ENCODE measurements at places on chromosomes 2 and 18. TPM values are rescaled to one million over a fixed set of nuclear protein-coding genes. Genes with fewer than 3 reads are reported as not detected.

DNA sequence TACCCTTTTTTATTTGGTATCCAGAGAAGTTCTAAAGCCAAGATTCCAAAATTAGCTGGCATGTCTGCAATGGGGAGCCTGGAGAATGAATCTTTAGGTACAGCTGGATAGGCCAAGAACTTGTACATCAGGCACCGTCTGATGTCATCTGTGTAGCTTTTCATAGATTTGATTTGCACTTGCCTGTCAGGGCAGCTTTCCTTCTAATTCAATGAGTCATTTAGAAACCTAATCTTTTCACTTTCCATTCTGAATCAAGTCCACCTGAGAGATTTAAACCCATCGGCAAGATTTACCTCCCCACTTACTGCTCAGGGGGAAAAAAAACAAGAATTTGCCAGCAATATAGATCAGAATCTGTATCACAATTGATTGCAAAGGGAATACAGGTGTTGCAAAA lies 60.9 kb upstream of the ACAA2 start:
- DNase-seq: no peak
- H3K4me1 ChIP-seq: no peaks in the 10 kb centered on the region
- no peak overlapping the region for H3K27ac ChIP-seq
- H3K4me3 ChIP-seq: no peak overlapping the region

DNA sequence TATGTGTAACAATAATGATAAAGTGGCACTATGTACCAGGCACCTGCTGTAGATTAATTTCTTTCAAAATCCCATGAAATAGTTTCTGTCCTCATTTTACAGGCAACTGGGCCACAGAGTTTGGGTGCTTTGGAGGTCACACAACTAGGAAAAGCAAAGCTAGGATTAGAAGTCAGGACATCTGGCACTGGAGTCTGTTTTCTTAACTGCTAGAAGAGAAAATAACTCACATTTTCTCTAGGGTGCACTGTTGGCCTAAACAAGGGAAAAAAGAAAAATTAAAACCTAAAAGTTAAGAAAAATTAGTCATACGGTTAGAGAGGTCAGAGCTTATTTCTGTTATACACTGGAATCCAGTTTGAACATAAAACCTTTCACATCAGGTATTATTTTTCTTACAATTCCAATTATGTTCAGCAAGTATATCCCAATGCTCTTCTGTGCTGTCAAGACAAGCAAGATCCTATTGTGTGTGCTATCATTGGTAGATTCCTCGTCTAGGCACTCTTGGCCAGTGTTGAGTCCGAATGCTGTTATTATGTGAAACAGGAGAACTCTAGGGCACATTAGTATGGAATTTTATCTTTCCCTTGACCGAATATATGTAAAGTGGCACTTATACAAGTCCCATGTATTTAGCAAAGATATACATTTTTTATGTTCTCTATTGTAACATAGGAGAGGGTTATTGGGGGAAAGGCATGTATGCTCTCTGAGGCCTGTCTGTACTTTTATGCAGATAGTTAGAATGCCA lies 1.5 kb upstream of the OSGEPL1 start:
- H3K4me1 ChIP-seq: peaks cover 10% of the 10 kb centered on the region
- no peak overlapping the region for H3K27ac ChIP-seq
- no peaks in the 10 kb centered on the region for H3K27me3 ChIP-seq
- no peak overlapping the region for H3K4me3 ChIP-seq

DNA sequence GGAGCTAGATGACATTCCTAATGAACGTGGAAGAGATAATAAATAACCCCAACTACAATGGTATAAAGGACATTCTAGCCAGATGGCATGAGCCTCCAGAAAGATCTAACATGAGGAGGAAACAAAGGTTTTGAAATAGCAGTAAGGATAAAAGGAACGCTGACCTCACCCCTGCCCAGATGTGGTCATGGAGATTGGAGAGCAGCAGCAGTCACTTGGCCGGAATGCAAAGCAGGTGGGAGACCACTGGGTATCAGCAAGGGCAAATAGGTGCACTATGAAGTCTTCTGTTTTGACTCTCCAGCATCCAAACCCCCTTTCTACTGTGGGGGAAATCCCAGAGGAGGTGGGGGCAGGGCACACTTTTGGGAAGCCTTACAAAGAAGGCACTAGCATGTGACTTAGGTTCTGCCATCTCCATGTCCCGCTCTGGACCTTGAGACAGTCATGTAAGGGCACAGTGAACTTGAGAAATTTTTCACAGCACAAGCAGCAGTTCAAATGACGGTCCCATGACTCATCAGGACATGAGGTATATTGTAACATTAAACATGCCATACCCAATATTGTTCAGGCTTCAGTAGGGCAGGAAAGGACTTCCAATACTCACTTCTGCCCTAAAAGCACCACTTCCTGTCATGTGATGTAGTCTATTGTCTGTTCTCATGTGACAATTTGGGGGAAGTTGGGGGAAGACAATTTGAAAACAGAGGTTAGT lies 55.2 kb downstream of the METTL4 start:
- H3K36me3 ChIP-seq: no peaks in the 10 kb centered on the region
- H3K27me3 ChIP-seq: no peaks in the 10 kb centered on the region
- H3K4me1 ChIP-seq: peaks cover 10% of the 10 kb centered on the region
- no peak overlapping the region for H3K27ac ChIP-seq
- no peak overlapping the region for H3K4me3 ChIP-seq

GRCh38 chr2:55419233-55419678 lies 400 bp downstream of the CCDC88A start:
- H3K36me3 ChIP-seq: no peaks in the 10 kb centered on the region
- DNase-seq: no peak
- peak overlapping the region; percentile 81 for H3K27ac ChIP-seq
- H3K4me1 ChIP-seq: peaks cover 15% of the 10 kb centered on the region
- peak overlapping the region; percentile 86 for H3K4me3 ChIP-seq

DNA sequence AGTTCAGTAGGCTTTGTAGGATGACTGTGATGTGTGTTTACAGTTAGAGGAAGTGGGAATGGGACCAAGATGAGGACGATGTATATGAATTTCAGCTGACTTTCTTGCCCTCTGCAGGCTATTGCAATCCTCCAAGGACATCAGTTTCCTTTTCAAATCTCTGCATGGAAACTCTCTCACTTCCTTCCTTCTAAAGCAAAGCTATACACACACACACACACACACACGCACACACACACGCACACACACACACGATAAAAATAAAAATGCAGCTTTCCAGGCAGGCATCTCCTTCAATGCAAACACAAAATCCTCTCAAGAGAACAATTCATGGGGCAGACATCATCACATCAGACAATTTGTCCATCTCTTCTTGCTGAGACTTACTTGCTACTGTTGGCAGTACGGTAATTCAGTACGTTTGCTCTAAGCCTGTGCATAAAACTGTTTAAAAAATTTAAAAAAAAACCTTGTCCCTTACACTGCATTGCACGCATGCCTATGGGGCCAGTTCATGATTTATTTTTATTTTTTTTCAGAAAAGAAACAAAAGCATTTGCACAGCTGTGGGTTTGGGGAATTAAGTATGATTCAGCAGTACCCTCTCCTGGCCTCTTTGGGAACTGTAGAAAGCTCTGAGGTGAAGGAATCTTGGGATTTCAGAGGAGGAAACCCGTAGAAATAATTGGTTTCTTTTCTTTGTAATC lies 27.1 kb upstream of the ICOS start:
- no peaks in the 10 kb centered on the region for H3K36me3 ChIP-seq

DNA sequence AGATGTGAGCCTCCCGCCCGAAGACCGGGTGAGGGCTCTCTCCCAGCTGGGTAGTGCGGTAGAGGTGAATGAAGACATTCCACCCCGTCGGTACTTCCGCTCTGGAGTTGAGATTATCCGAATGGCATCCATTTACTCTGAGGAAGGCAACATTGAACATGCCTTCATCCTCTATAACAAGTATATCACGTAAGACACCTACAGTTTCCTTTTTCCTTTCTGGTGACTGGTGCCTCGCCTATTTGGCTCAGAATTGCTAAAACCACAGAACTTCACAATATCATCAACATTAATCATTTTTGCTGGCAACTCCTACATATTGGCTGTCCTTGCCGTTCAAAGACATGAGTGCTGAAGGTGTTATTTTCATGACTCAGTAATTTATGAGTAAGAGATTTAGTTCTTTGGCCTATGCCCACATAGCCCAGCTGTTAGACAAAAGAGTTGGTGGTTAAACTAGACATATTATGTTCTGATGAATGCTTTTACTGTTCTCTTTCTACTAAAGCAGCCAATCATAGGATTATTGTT lies 2.2 kb downstream of the STAMBP start:
- H3K27me3 ChIP-seq: no peaks in the 10 kb centered on the region
- H3K36me3 ChIP-seq: no peaks in the 10 kb centered on the region
- H3K4me3 ChIP-seq: no peak overlapping the region
- H3K27ac ChIP-seq: peak overlapping the region; percentile 94

DNA sequence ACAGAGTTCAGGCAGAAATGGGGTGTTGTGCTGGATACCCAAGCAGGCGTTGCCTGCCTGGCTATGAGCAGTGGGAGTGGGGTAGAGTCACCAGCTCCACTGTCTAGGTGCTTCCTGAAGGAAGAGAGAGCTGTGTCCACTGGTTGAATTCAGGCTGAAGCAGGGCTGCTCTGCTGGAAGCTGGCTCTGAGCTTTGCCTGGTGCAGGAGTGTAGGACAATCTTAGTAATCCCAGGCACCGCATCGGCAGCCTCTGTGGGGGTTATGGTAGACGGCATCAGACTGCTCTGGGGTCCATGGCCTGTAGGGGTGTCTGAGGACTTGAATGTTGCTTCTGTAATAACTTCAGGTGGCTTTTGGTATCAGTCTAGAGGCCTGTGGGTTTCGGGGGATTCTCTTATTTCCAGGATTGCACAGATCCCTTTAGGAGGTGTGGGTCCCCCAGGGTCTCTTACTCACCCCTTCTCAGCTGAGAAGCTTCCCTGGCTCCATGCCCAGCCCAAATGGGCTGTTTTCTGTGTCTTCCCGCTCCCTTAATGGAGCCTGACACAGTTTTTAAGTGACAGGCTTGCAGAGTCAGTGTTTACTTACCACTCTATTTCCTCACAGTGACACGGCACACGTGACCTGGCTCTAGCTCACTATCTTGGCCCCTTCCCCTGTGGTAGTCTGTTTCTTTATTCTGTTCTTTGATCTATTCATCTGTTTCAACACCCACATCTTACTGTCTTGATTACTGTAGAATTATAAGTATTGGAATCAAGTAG lies 644.3 kb downstream of the CBLN2 start:
- no peak overlapping the region for H3K27ac ChIP-seq
- no peaks in the 10 kb centered on the region for H3K4me1 ChIP-seq
- H3K36me3 ChIP-seq: no peaks in the 10 kb centered on the region
- no peaks in the 10 kb centered on the region for H3K27me3 ChIP-seq
- H3K4me3 ChIP-seq: no peak overlapping the region
- DNase-seq: no peak

- DNase-seq: no peak
- no peaks in the 10 kb centered on the region for H3K27me3 ChIP-seq
- H3K4me1 ChIP-seq: no peaks in the 10 kb centered on the region
- no peak overlapping the region for H3K27ac ChIP-seq
- H3K4me3 ChIP-seq: no peak overlapping the region
Observed at GRCh38 chr2:71120195-71120594, 9.8 kb downstream of the MCEE start.

DNA sequence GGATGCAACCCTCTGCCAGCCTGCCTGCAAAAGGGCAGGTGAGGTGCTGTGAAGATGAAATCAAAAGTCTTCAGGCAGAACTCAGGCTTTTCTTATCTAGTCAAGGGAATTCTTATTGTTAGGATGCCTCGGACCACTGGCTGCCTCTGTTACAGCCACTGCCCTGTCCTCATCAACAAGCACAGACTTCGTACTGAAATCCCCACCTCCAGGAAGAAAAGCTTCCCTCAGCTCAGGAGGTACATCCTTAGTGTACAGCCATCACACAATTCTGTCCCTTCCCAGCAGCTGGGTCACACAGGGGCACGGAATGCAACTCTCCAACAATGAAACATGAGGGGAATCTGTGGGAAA lies 10.1 kb upstream of the RNU4ATAC start:
- no peak overlapping the region for H3K4me3 ChIP-seq
- H3K27ac ChIP-seq: no peak overlapping the region
- H3K36me3 ChIP-seq: peaks cover 32% of the 10 kb centered on the region
- no peak for DNase-seq
- H3K4me1 ChIP-seq: no peaks in the 10 kb centered on the region

DNA sequence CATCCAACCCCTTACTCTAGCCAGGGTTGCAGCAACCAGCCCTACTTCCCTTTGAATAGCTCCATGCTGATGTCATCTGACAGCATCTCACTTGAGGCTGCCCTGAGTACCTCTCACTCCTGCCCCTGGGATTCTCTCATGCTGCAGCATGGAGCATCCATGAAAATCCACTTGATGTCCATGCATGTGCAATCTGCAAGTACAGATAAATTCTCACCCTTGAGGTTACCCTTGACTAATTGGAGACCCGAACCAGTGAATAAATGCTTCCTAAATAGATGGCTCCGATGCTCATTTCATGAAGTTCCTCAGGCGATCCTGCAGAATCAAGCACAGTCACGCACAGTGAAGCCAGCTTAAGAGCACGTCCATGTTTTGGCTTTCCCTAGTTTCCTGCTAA lies 298.3 kb downstream of the RBM43 start:
- no peaks in the 10 kb centered on the region for H3K27me3 ChIP-seq
- no peak for DNase-seq
- H3K27ac ChIP-seq: no peak overlapping the region
- no peak overlapping the region for H3K4me3 ChIP-seq

- H3K27ac ChIP-seq: no peak overlapping the region
- no peaks in the 10 kb centered on the region for H3K4me1 ChIP-seq
- DNase-seq: no peak
Observed at GRCh38 chr2:148162871-148163270, 142.0 kb downstream of the MBD5 start.

- no peaks in the 10 kb centered on the region for H3K27me3 ChIP-seq
- no peaks in the 10 kb centered on the region for H3K4me1 ChIP-seq
- H3K36me3 ChIP-seq: no peaks in the 10 kb centered on the region
- no peak overlapping the region for H3K27ac ChIP-seq
Observed at GRCh38 chr18:10379522-10379921, 74.9 kb upstream of the APCDD1 start.

- no peaks in the 10 kb centered on the region for H3K36me3 ChIP-seq
- peaks cover 14% of the 10 kb centered on the region for H3K27me3 ChIP-seq
- no peak overlapping the region for H3K27ac ChIP-seq
- no peak for DNase-seq
Observed at GRCh38 chr2:95552911-95553310, 38.9 kb upstream of the TRIM43 start.

- peaks cover 15% of the 10 kb centered on the region for H3K4me1 ChIP-seq
- no peaks in the 10 kb centered on the region for H3K36me3 ChIP-seq
- H3K4me3 ChIP-seq: peak overlapping the region; percentile 2
- DNase-seq: no peak
Observed at GRCh38 chr2:28422908-28423741, 30.5 kb downstream of the FOSL2 start.

GRCh38 chr2:5905661-5906060 lies 213.5 kb downstream of the SOX11 start:
- no peaks in the 10 kb centered on the region for H3K4me1 ChIP-seq
- no peaks in the 10 kb centered on the region for H3K36me3 ChIP-seq
- H3K27ac ChIP-seq: no peak overlapping the region
- no peak overlapping the region for H3K4me3 ChIP-seq
- H3K27me3 ChIP-seq: no peaks in the 10 kb centered on the region

GRCh38 chr2:198499539-198499938 lies 695.1 kb downstream of the PLCL1 start:
- no peak overlapping the region for H3K4me3 ChIP-seq
- no peak overlapping the region for H3K27ac ChIP-seq
- H3K4me1 ChIP-seq: no peaks in the 10 kb centered on the region
- H3K27me3 ChIP-seq: no peaks in the 10 kb centered on the region
- no peaks in the 10 kb centered on the region for H3K36me3 ChIP-seq

- no peak for DNase-seq
- no peaks in the 10 kb centered on the region for H3K36me3 ChIP-seq
- H3K27ac ChIP-seq: no peak overlapping the region
- no peak overlapping the region for H3K4me3 ChIP-seq
- no peaks in the 10 kb centered on the region for H3K4me1 ChIP-seq
Observed at GRCh38 chr2:210399440-210400041, 77.0 kb downstream of the LANCL1 start.

The TGFA gene
- total RNA-seq: 4.5 TPM

The VWC2L gene
- total RNA-seq: not detected

The KCNJ13 gene
- not detected for total RNA-seq
